ENCODE measurements at places on chromosomes 4 and X.

DNA sequence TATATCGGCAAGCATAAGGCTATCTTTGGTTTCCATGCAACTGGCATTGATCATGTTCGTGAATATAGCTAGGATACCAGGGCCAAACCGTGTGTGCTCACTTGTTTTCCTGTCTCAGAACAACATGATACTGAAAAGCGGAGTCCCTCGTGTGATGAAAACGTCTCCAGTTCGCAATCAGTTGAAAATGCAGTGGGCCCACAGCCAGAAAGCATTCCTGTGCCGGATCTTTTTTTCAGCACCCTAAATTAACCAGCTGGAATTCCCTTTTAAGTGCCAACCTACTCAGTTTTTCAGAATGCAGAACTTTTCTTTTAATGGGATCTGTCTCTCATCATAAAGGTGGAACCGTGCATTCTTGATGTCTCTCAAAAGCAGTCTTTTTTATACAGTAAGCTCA, 130.8 kb upstream of the FRG1 start:
- no peak for DNase-seq

- no peak for DNase-seq
Observed at GRCh38 chrX:101595739-101596419, 21.9 kb downstream of the ARMCX6 start.

- DNase-seq = no peak
Observed at GRCh38 chrX:154775419-154776349, 13.0 kb downstream of the DKC1 start.

DNA sequence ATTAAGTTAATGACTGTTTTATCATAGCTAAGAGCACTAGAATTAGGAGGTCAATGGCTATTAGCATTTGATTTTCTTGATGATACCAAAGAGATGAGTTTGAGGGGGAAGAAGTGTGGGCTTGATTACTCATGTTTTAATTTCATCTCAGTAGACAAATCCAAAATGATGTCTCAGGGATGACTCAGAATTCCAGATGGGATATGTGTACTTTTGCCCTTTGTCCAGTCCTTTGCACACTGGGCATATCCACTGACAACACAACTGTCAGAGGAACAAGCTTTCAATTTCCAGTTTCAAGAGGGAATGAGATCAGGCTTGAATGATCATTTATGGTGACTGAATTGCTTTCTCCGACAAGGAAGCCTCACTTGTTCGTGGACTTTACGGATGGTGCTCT, 325.3 kb upstream of the FTHL17 start:
- DNase-seq = no peak

DNA sequence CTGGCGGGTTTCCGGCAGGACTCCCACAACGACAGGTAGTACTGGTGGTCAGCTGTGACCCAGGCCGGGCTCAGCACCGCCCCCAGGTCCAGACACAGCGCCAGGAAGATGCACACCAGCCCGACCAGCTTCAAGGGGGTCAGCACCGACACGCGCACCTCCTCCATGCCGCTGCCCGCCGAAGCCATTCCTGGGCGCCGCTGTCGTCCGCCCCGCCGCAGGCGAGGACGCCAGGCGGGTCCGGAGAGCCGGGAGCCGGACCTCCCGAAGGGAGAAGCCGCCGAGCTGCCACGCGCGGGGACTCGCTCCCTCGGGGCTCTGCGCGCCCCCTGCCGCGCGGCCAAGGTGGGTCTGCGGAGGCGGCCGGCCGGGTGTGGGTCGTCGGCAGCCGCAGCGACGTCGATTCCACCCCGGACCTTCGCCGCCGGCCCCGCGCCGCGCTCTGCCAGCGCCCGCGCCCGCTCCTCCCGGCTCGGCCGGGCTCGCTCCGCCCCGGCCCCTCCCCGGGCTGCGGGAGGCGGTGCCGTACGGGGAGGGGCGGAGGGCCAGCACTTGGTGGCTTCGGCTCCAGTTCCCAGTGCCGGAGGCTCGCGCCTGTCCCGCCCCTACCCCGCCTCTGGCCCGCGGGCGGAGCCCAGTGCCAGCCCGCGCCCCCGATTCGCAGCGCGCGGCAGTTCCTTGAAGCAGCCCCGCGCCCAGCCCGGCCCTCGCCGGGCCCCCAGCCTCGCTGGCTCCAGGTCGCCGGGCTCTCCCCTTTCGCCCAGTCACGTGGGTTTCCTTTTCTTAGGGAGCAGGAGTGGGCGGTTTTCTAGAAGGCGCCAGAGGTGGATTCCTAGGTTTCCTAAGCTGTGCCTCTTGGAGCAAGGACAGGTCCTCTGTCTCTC, at the start of gene TMEM47:
TSS of gene TMEM47 (minus strand) at position 444 of the 884 bp plus-strand sequence. CDS start at position 188, 256 bp downstream.
- no peak for DNase-seq
